ENCODE measurements at places on chromosomes 3 and 15. TPM values are rescaled to one million over a fixed set of nuclear protein-coding genes. Genes with fewer than 3 reads are reported as not detected.

Gene PLCL2
- total RNA-seq, result 35.4 TPM

Gene DOCK3
- total RNA-seq, result 0.16 TPM

Gene ZPLD1
- not detected for total RNA-seq

Gene LHFPL4
- total RNA-seq, result not detected

Gene IGDCC3
- total RNA-seq, result under 0.01 TPM

Gene SYNPR
- total RNA-seq, result not detected

Gene EIF4E3
- total RNA-seq, result 4.9 TPM

Gene SCG5
- total RNA-seq, result 7.8 TPM

Gene ERICH6
- total RNA-seq, result 0.32 TPM

Gene IP6K2
- total RNA-seq, result 43.7 TPM

Gene ZBED2
- total RNA-seq, result 0.12 TPM

Gene ARL14
- not detected for total RNA-seq

Gene ITIH1
- not detected for total RNA-seq

Gene MUC4
- not detected for total RNA-seq

Gene BOC
- total RNA-seq, result 60.7 TPM

Gene RTF1
- total RNA-seq, result 29.1 TPM

Gene ATP13A5
- not detected for total RNA-seq

Gene MNS1
- 0.73 TPM for total RNA-seq

Gene PP2D1
- not detected for total RNA-seq

Data from hair follicle dermal papilla cell (primary cell).